ENCODE measurements at places on chromosomes 13 and 19.

- peak; percentile 57 for DNase-seq
Measured at GRCh38 chr13:73708393-73708985, 425.7 kb downstream of the KLF12 start.

GRCh38 chr13:99004978-99005377 is 27.1 kb upstream of the DOCK9 start:
- DNase-seq = no peak

- DNase-seq = no peak
Measured at GRCh38 chr13:58712191-58712590, 1080.6 kb downstream of the PCDH17 start.

GRCh38 chr19:51147663-51148062 is 5.6 kb downstream of the SIGLEC7 start:
- DNase-seq = no peak

DNA sequence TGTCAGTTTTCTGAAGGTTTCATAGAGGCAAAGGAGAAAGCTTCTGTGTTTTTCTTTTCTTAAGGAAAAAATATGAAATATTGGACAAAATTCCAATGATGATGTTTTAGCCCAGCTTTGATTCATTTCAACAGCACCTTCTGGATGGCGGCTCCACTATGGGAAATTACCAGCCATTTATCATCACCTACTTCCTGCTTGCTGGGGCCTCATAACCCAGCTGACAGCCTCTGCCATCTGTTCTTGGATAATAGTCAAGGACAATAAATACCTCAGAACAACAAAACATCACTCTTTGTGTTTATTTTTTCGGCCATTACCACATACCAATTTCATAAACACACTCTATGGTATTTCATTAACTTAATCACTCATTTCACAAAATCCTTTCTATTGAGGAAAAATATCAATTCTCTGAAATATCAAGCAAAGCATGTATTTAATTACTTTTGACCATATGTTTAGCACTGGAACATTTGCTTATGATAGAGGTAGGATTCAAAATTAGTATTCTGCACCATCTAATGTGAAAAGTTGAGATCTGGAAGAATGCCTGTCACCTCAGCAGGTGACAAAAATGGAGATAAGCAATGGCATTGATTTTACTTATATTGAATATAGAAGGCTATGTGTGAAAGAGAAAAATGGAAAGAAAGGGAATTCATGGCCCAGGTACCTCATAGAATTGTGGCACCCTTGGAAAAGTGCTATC is 629.7 kb downstream of the LIG4 start:
- no peak for DNase-seq

GRCh38 chr13:61575973-61576372 is 160.3 kb upstream of the PCDH20 start:
- DNase-seq = no peak

DNA sequence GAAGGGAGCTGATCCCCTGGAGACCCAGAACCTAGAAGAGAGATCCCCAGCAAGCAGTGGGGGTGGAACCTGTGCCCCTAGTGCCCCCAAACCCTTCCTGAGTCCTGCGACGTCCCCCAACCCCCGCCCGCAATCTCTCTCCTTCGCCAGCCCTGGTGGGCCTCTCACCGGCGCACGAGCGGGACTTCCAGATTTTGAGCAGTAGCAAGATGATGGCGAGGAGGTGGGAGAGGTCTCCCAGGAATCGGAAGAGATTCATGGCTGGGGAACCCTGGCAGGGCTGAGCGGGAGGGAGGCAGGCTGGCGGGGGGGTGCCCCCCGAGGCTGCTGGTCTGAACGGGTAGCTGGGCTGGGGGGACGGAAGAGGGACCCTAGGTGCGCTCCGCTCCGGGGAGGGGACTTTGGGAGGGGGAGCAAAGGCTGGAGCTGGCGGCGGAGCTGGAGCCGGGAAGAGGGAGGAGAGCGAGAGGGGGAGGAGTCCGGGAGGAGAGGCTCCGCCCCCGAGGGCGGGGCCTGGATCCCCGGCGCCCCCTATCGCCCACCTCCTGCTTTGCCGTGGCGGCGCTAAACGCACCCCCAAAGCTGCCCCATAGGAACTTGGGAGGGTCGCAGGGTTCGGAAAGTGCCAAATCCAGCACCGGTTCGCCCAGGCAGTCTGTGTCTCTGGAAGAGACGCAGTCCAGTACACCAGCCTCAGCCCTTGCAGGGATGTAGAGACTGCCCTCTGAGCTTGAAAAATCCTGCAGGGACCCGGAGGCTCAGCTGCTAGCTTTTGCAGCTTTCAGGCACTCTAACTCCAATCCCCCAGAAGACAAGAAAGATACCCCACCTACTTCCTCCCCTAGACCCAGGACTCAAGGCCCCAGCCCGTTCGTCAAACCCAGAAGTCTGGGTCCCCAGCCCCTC is at the start of gene KDELR1:
Gene KDELR1, minus strand, starts transcription at position 452 of the 906 bp plus-strand sequence. Its CDS starts 193 bp downstream, at position 259.
- peak; percentile 91 for DNase-seq

DNA sequence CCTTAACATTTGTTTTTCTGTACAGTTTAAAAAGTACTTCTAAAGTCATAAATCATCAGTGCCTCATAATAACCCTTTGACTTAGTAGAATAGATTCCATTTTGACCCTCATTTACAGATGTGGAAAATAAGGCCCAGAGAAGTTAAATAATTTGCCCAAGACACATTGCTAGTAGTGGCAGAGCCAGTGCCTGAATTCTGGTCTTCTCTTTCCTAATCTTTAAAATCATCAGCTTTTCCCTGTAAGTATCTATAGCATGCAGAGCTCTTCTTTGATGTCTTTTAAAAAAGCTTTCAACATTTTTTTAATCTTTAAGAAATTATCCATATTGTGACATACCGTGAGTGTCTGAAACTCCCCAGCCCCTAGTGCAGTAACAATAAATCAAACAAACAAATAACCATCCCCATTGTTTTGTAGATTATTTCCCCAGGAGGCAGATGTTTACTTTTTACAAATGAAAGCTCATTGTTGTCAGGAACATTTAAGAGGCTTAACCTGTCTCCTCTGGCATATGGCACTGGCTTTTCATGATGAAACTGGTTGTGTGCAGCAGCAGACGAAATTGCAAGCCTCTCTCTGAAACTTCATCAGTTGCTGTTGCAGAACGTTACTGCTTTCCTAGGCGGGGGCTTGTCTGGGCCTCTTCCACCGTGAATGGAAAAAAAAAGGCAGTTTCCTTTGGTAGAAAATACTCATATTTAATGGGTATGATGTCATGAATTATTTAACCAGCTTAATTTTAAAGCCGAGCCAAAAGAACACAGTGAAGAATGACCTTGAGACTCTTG is 31.7 kb upstream of the PCDH8 start:
- peak; percentile 58 for DNase-seq

DNA sequence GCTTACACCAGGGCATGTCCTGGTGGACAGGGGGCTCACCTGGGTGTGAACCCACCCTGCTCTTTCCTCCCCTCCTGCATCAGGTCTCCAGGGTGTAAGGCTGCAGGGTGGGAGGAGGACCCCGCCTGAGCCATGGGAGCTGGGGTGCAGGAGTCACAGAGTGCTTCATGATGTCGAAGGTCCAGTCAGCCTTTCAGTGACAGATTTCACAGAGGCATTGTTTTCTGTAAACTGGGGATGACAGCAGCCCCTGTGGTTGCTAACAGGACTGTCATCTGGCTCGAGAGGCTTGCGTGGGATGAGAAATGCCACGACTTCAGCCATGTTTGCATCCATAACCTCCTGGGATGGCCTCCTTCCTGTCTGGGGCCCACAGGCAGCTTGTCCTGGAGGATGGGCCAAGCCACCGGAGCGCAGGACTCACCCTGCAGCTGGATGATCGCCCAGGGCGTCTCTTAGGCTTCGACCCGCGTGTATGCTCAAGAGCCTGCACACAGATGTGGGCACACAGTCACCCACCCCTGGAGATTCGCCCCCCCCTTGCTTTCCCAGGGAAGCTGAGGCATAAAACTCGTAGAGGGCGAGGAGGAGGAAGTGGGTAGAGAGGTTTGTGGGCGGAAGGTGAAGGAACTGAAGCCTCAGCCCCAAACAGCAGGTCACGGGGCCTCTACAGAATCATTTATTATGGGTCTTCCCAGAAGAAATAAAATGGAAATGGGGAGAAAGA is 4.9 kb downstream of the NANOS3 start:
- no peak for DNase-seq

GRCh38 chr13:20035130-20035529 is 76.6 kb downstream of the ZMYM2 start:
- DNase-seq = no peak

GRCh38 chr19:15038294-15038693 is 11.0 kb upstream of the CASP14 start:
- no peak for DNase-seq

GRCh38 chr19:17467471-17468301 is 2.6 kb upstream of the SLC27A1 start:
- DNase-seq = no peak

GRCh38 chr13:44368599-44369368 is 4.8 kb upstream of the SERP2 start:
- DNase-seq = no peak

- no peak for DNase-seq
Measured at GRCh38 chr13:91988331-91988730, 589.9 kb downstream of the GPC5 start.
